Renal cortical epithelial cell (primary cell): ENCODE measurements at places on chromosomes 4 and X.

GRCh38 chr4:47221721-47222120 is 190.4 kb downstream of the GABRB1 start:
- DNase-seq, result peak; percentile 28

DNA sequence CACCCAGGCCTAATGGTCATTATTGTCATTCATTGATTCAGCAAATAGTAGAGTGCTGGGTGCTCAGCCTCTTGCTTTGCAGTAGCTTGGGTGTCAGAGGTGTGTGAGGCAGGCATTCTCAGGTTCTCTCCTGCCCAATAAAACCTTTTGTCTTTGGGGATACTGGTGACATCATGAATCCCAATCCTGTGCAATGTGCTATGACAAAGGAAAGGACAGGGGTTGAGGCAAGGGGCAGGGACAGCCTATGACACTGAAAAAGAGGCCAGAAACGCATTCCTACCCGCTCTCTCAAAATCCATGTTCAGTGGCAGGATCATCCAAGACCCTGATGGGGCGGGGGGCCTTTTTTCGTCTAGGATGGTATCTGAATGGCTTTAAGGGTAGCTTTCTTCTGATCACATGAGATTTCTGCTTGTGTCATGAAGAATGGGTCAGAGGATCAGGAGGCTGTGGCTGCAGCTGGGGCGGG is 1.5 kb upstream of the FAM193A start:
- DNase-seq, result no peak

DNA sequence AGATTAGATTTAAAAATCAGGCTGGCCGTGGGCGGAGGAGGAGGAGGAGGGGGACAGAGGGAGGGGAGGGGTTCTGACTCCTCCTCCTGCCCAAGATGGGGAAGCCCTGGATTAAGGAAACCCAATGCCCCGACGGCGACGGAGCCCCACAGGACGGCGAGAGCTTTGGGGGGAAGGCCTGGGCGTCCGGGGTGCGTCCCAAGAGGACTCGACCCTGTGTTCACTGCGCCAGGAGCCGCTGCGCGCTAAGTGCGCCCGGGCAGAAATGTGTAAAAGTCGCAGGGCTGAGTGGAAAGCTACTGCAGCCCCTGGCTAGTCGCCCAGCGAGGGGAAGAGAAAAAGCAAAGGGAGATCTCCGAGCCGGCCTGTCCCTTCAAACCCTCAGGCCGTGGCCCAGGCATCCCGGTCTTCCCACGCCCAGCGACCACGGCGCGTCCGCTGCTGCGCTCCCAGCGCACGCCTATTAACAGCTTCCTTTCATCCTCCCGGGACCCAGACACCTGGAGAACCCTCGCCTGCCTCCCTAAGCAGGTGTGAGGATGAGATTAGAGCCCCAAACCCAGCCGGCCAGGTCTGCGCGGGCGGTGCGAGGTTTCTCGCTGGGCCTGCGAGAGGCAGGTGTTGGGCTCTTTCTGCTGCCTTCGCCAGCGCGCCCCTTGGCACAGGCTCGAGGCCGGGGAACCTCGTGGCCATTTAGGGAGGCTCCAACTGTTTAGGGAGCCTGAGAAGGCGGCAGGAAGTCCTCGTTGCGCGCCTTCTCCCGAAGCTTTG is 1.4 kb upstream of the RPS6KA3 start:
- DNase-seq, result no peak

DNA sequence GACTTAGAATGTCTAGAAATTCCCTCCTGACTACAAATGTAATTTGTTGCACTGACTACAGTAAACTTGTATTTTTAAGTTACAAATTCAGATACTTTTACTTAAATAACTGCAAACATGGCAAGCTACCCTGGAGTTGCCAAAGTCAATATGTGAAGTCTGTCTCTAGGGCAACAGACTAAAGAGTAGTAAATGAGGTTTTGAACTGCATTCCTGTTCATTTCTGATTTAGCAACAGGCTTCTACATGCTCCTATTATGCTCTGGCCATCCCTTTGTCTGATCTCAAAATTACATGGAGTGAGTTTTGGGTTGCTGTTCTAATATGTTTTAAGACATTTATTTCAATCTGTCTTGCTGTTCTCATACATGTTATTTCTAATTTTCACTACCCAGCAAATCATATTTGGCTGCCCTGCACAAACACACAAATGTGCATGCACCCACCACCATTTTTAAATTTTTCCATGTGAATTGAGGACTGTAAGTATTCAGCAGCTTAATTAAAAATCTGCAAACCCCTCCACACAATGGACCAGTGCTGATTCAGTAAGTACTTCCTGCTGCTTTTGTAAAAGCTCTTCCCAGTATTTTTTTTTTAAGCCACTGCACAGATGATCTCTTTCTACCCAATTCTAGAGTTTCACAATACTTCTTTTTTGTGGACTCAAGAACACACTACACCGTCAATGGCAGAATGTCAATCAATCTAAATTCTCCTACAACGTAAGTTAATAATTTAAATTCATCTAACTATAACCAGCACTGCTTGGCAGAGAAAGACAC is 26.7 kb downstream of the SH3RF1 start:
- DNase-seq, result peak; percentile 83

DNA sequence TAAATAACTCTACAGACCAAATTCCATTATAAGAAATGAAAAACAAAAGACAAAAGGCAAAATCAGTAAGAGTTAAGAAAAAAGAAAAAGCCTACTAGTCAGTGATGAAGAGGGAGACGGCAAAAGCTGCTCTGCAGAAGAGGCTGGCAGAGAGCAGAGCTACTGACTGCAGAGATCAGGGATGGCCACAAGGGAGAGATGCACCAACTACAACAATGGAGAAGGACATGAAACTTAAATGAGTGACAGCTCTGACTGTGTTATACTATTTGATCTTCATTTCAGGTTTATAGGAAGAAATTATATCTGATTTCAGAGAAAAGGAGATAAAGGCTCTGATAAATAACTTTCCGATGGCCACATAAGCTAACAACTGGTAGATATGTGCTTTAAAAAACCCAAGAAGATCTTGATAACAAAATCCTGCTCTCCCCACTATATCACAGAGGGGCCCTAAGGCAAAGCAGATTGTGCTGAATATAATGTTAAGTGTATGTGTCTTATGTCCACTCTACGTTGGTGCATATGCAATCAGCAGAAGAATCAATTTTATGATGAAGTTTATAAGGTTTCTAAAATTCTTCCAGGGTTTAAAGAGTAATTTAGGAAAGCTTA is 58.4 kb upstream of the COX18 start:
- peak; percentile 16 for DNase-seq

DNA sequence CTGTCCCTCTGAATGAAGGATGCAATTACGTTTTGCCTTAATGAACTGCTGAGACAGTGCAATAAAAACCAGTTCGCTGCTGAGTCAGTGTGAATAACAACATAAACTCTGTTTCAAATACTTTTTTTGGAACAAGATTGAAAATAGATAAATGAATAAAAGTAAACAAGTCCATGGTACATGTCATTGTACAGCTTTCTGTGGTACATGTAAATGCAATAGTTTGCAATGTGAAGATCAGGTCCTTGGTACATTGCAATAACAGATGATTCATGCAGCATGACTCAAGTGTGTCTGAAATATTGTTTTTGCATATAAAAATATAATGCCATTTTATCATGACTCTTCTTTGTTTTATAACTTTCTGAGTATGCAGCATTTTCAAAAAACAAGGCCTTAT is 193.4 kb upstream of the PACRGL start:
- peak; percentile 22 for DNase-seq

- no peak for DNase-seq
Measured at GRCh38 chr4:114229706-114230105, 250.3 kb upstream of the ARSJ start.

DNA sequence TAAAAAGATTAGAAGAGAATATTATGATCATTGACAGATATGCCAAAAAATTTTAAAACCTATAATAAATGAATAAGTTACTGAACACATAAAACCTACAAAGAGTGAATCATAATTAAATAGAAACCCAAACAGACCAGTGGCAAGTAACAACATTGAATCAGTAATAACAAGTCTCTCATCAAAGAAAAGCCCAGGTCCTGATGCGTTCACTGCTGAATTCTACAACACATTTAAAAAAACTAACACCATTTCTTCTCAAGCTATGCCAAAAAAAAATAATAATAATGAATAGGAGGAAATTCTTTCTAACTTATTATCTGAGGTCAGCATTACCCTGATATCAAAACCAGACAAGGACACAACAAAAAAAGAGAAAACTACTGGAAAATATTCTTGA is 30.6 kb downstream of the ACTRT1 start:
- DNase-seq, result no peak

DNA sequence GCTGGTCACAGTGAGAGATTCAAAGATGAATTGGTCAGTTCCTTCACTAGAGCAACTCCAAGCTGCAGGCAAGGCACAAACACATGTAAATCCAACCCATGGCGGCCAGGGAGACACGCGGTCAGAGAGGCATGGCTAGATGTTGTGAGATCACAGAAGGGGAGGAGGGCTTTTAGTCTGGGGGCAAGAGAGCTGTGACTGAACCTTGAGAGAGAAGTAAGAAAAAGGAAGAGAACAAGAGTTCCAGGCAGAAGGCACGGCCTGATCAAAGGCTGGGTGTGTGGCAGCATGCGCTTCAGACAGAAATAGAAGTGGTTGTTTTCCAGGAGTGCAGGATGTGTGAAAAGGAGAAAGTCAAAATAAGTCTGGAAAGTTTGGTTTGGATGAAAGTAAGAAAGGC is 15.9 kb downstream of the CCDC149 start:
- no peak for DNase-seq

DNA sequence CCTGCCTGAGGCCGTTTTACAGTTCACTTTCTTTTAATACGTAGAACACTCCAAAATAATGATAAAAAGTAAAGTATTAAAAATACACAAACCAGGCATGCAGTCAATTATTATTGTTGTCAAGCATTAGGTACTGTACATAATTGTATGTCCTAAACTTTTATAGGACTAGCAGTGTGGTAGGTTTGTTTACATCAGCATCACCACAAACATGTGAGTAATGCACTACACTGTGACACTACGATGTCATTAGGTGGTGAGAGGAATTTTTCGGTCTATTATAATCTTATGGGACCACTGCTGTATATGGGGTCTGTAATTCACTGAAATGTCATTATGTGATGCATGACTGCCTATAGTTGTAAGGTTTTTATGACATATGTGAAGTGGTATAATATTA is 149.5 kb upstream of the SH3RF1 start:
- DNase-seq, result no peak

GRCh38 chr4:44791831-44792230 is 65.5 kb upstream of the GNPDA2 start:
- DNase-seq, result no peak

GRCh38 chrX:70436343-70436742 is 8.3 kb upstream of the DLG3 start:
- no peak for DNase-seq

DNA sequence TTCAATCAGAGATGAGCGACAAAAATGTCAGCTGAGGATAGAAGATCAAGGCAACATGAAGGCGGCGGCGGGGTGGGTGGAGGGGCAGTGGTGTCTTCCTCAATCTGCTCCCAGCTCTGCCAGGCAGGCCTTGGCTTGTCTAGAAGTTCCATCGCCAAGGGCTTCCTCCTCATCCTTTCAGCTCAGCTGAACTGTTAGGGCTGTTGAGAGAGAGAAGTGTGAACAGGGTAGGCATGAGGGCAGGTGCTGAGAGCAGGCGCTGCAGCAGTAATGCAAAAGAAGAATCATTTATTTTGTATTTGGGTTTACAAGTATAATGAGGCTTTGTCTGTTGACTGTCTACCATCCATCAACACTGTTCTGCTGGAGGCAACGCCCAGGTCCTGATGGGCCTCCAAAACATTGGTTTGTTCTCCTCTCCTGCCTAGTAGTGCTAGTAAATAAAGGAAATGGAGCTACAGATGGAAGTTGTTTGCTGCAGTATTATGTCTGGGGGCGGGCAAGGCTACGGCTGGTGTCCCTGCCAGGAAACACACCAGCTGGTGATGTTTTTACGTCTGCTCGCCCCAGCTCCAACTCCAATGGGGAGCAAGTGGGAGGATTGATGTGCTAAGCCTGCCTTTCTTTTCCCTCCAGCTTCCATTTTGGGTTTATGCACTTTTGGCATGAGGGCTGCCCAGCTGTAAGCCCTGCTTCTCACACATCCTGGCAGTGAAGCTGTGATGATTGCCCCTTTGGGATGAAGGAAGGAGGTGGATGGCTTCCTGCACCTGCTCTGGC is 139.4 kb upstream of the BOD1L1 start:
- DNase-seq, result no peak

DNA sequence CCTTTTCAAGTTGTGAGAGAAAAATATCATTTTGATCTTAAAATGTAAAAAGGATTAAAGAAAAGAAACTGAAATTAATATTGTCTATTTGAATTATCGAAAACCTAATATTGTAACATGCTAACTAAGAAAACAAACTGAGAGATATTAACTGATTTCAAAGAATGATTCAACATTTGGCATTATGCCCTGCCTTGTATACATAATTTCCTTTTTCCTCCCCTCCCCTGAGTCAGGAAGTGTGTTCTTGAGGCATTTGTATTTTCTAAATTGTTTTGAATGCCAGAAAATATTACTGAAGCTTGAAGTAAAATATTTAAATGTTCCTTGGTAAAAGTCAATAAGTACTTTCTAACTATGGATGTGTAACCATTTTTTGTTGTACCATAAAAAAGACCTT is 49.4 kb downstream of the RPS6KA3 start:
- DNase-seq, result peak; percentile 34

DNA sequence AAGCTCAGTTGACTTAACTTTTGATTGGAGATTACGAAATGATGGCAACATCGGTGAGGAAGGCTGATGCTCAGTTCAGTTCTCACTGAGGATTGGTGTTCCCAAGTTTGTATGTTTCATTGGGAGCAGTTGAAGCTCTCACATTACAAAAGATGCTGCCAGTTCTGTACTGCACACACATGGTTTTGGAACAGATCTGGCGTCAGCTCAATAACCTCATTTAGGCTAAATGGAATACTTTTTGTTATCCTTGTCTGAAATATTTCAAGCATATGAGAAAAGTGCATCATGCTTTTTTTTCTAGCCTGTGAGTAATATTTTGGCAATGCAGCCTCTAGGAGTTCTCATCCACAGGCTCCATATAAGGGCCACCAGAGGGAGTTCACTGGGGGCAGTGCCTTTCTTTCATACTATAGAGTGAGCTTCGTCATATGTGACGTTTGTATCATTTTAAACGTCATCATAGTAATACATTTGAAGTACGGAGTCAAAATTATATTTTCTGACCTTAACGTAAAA is 4.1 kb downstream of the ENPEP start:
- DNase-seq, result peak; percentile 80

- no peak for DNase-seq
Measured at GRCh38 chr4:153528705-153529485, 62.7 kb downstream of the TMEM131L start.
